ENCODE measurements at places on chromosomes 6 and 20.

DNA sequence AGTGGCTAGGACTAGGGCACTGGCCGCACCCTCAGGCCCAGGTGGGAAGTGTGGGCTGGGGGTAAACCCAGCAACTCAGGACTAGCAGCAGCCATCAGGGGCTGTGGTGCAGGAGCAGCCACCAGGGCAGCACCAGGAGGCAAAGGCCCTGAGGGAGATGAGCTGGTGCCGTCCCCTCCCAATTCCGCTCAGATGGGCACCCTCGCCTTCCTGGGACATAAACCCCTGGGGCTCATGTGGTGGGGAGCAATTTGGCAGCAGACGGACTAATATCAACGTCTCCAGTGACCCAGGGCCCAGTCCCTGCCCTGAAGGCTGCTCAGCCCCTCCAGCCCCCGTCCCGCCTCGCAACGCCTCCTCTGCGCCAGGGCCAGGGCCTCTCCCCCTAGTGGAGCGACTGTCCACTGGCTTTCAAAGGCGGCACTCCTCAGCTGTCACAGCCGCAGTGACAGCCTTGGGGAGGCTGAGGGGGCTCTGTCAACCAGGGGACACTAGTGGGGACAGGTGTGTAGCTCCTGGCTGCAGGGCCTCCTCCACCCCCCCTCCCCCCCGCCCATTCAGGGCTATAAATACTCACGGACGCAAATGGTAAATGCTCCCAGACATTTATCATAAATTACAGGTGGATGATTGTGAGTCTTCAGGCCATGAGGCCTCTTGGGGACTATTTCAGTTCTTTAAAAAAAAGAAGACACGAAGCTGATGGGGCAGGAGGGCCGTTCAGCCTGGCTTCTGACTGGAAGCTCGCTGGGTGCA, 349.9 kb downstream of the ZFAND3 start:
- DNase-seq, result no peak
- H3K27ac ChIP-seq, result no peak overlapping the region
- H3K4me1 ChIP-seq, result no peaks in the 10 kb centered on the region
- no peaks in the 10 kb centered on the region for H3K36me3 ChIP-seq

DNA sequence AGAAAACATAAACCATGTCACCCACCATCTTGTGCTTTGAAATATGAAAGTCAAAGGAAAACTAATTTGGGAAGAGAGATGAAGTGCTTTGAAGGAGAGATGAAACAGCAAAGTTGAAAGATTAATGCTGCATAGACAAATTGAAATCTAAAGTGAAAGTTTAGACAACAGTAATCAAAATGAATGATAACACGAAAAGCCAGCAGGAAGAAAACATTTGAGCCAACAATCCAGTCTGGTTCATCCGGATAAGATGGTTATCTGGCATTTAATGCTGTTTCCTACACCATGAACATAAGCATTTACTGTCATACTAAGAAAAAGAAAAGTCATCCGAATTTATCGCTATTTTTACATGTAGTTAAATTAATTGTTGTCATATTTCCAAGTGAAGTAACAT, 595 bp downstream of the HAO1 start:
- H3K4me3 ChIP-seq, result no peak overlapping the region
- H3K27me3 ChIP-seq, result peaks cover 6% of the 10 kb centered on the region
- no peak for DNase-seq
- H3K27ac ChIP-seq, result no peak overlapping the region

GRCh38 chr20:2230726-2231488, 64.9 kb upstream of the TGM3 start:
- H3K4me3 ChIP-seq, result no peak overlapping the region
- no peaks in the 10 kb centered on the region for H3K4me1 ChIP-seq
- no peak for DNase-seq
- H3K27ac ChIP-seq, result no peak overlapping the region
- H3K27me3 ChIP-seq, result peaks cover 19% of the 10 kb centered on the region

DNA sequence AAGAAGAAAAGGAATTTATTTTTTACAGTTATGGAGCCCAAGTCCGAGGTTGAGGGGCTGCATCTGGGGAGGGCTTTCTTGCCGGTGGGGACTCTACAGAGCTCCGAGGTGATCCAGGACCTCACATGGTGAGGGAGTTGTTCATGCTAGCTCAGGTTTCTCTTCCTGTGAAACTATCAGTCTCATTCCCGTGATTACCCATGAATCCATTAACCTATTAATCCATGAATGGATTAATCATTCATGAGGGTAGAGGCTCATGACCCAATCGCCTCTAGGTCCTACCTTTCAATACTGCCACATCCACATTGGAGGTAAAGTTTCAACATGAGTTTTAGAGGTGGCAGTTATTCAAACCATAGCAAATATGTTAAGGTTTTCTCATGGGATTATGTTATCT, 3.8 kb downstream of the DSE start:
- H3K36me3 ChIP-seq, result no peaks in the 10 kb centered on the region
- H3K27me3 ChIP-seq, result no peaks in the 10 kb centered on the region
- no peak for DNase-seq
- peaks cover 32% of the 10 kb centered on the region for H3K4me1 ChIP-seq

DNA sequence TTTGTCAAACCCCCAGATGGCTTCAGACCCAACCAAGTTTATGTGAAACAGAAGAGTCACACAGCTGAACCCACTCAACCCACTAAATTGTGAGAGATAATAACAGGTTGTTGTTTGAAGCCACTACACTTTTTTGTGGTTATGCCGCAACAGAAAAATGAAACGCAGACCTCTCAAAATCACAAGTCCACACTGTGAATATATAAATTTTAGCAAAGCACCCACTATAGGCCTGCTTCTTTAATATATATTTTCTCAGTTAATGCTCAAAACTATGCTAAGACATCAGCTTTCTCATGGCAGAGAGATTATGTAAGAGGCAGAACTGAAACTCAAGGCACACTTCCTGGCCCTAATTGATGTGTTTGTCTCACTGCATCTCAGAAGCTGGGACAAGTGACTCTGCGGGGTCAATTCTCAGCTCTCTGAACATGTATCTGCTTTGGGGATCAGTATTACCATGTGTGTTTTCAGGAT, 27.7 kb downstream of the MAP3K5 start:
- H3K4me3 ChIP-seq, result peak overlapping the region; percentile 61
- peak; percentile 61 for DNase-seq
- no peaks in the 10 kb centered on the region for H3K27me3 ChIP-seq
- peak overlapping the region; percentile 93 for H3K27ac ChIP-seq
- H3K4me1 ChIP-seq, result peaks cover 95% of the 10 kb centered on the region

- DNase-seq, result no peak
- H3K27me3 ChIP-seq, result no peaks in the 10 kb centered on the region
- no peaks in the 10 kb centered on the region for H3K4me1 ChIP-seq
- no peak overlapping the region for H3K27ac ChIP-seq
These were observed 36.7 kb upstream of the PCSK2 start for GRCh38 chr20:17189976-17190695.
